ENCODE measurements at places on chromosomes 1 and 21.

GRCh38 chr1:51535006-51535592, 16.0 kb upstream of the EPS15 start:
- DNase-seq, result no peak

GRCh38 chr21:26836528-26836927, 8.7 kb downstream of the ADAMTS1 start:
- no peak for DNase-seq

- DNase-seq, result no peak
Measured at GRCh38 chr21:42307106-42307505, 8.1 kb downstream of the TFF3 start.

- no peak for DNase-seq
Measured at GRCh38 chr1:56672579-56672978, 27.5 kb downstream of the PRKAA2 start.

- no peak for DNase-seq
Measured at GRCh38 chr1:15417059-15417934, 7.6 kb downstream of the EFHD2 start.

- DNase-seq, result no peak
Measured at GRCh38 chr1:41698916-41699860, 214.7 kb upstream of the EDN2 start.

- DNase-seq, result no peak
Measured at GRCh38 chr1:57655161-57655560, 231.3 kb upstream of the DAB1 start.

DNA sequence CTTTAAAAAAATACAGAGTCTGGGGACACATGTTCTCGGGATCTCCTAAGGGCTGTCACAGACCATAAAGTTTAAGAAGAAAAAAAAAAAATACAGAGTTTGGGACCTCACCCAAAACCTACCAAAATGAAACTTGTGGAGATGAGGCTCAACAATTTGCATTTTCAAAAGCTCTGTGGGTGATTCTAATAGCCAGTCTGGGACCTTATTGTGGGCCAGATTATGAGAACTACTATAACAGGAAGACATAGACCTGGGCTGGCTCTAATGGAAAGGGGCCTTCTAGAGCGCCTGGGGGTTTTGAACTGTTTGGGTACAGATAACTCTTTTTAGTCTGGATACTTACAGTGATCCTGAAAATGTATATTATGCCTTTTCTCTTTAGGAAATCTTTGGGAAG, 69.1 kb downstream of the LAMC1 start:
- no peak for DNase-seq

GRCh38 chr1:15810073-15810472, 2.6 kb upstream of the UQCRHL start:
- no peak for DNase-seq

GRCh38 chr1:214111796-214112195, 124.0 kb downstream of the PROX1 start:
- DNase-seq, result no peak

DNA sequence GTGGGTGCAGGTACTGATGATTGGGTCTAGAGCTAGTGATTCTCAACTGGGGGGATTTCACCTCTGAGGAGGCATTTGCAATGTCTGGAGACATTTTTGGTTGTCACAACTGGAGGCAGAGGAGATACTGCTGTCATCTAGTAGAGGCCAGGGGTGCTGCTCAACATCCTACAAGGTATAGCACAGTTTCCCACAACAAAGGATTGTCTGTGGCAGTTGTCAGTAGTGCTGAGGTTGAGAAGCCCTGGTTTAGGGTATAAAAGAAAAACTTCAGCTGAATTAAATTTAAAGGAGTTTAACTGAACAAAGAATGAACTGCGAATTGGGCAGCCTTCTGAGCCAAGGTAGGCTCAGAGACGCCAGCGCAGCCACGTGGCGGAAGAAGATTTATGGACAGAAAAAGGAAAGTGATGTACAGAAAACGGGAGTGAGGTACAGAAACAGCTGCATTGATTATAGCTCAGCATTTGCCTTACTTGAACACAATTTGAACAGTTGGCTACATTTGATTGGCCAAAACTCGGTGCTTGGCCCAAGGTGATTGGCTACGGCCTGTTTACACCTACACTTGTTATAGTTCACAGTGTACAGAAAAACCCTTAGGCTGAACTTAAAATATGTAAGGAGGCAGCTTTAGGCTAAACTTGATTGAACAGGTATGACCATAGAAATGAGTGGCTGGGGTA, 40.4 kb downstream of the MPZL1 start:
- no peak for DNase-seq

DNA sequence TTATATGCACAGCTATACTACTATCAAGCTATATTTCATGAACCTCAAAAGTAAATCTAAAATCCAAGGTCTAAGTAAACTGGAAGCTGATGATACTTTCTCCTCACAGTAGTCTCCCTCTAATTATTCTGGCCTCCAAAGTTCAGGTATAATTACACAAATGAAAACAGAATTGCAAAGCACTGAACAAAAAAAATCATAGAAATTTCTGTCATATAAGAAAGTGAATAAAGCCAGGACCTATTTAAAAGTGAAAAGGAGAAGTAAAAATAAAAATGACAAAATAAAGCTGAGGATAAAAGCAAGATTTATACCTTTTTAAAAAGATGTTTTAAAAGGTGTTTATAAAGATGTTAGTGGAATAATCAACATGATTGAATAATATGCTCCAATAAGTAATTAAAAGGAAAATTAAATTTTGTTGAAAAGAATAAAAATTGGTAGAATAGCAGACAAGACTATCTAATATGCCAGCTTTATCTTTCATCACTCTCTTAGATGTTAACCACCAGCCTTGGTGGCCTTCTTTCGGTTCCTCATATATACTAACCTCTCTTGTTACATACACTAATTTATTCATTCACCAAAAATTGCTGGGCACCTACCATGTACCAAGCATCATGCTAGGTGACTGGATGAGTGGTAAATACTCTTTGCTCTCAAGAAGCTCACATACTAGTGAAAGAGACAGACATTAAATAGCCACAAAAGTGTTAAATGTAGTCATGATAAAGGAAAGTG, 25.1 kb downstream of the SHCBP1L start:
- no peak for DNase-seq

DNA sequence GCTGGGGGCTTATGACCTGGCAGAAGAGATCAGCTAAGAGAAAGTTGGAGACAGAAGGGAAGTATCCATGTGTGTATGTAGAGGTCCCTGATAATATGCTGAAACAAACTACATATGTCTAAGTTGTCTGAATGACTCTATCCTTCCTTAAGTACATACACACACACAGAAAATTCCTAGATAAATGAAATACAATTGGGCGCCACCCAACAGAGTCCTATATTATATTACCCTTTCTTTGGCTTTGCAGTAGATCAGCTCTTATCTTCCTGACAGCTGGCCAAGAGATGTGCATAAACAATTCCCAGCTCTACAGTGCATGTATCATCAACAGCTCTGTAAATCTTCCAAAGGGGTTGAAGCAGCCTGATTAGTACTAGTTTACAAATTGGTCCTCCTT, 40.1 kb downstream of the SORT1 start:
- DNase-seq, result no peak

- no peak for DNase-seq
Measured at GRCh38 chr1:170470121-170470520, 61.8 kb upstream of the GORAB start.

GRCh38 chr21:37139902-37140301, 66.8 kb downstream of the TTC3 start:
- DNase-seq, result no peak

- DNase-seq, result no peak
Measured at GRCh38 chr1:35243691-35244090, 24.8 kb upstream of the ZMYM4 start.

- no peak for DNase-seq
Measured at GRCh38 chr1:190579552-190580193, 102.0 kb upstream of the BRINP3 start.

GRCh38 chr1:165057956-165058355, 298.6 kb downstream of the LMX1A start:
- no peak for DNase-seq

DNA sequence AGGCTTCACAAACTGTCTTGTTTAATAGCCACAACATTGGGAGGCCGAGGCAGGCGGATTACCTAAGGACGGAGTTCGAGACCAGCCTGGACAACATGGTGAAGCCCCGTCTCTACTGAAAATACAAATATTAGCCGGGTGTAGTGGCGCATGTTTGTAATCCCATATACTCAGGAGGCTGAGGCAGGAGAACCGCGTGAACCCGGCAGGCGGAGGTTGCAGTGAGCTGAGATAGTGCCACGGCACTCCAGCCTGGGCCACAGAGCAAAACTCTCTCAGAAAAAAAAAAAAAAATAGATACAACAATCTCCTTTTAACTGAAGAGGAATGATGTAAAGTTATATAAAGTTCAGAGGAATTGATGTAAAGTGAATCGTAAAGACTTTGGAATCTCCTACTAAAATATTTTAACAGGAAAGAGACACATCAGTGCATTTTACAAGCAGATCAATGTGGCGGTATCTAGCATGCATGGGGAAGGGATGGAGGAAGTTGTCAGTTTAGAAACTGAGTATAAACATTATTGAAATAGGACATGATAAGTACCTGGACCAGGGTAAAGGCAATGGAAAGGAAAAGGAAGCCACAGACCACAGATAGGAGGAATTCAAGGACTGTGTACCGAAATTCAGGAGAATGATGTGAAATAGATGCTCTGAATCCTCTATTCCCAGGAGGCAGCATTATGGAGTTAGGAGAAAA, 41.5 kb downstream of the PTPRC start:
- DNase-seq, result no peak

DNA sequence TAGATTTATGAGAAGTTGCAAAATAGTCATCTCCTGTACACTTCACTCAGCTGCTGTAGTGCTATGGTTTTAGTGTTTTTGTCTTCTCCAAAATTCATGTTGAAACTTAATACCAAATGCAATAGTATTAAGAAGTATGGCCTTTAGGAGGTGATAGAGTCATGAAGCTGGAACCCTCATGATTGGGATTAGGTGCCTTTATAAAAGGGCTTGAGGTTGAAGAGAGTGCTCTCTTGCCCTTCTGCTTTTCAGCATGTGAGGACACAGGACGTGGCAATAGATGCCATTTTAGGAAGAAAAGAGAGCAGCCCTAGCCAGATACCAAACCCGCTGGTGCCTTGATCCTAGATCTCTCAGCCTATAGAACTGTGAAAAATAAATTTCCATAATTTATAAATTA, 87.6 kb downstream of the CTH start:
- DNase-seq, result no peak

DNA sequence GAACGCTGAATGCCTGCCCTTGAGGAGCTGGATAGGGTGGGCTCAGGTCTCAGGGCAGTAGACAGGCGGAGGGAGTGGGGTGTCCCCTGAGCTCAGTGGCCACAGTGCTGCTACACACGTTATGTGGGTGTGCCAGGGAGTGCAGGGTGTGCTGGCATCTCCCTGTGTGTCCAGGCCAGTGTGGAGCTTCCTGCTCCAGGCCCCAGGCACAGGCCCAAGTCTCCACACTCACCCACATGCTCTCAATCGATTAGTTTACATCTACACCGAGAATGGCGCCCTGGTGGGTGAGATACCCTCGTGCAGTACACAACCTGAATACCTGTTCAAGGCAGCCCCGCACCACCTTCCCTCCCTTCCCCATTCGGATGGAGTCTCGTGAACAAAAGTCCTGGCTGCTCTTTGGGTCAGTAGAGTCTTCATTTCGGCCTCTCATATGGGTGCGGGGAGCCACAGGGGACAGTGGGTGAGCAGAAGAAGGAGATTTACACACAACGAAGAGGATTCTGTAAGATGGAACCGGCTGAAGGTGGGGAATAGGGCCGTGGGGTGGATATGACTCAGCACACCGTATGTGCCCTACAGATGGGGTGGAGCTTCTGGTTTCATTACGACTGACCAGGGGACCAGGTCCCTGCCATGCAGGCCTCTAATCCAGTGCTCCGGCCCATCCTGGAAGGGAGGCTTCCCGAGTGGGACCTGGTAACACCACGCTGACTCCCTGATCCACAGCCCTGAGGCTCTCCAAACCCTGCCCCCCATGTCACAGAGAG, 93.3 kb downstream of the SPSB1 start:
- no peak for DNase-seq

- no peak for DNase-seq
Measured at GRCh38 chr1:11027316-11027715, 14.9 kb downstream of the TARDBP start.

GRCh38 chr1:217493290-217493689, 137.6 kb downstream of the GPATCH2 start:
- DNase-seq, result no peak

GRCh38 chr1:64127297-64127696, 76.1 kb upstream of the UBE2U start:
- no peak for DNase-seq

DNA sequence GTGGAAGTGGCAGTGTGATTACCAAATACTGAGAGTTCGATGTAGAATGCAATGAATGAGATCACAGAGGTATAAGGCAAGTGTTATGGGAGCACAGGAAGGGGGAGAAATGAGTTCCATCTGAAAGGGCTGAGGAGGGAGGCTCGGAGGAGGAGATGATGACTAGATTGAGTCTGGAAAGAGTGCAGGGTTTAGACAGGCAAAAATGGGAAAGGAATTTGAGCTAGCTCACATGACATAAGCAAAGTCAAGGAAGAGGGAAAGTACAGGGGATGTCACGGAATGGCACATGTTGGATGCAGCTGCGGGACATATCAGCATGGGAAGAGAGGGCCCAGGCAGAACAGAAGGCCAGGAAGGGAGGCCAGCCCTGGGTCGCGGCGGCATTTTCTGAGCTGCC, 132.7 kb downstream of the RUNX1 start:
- DNase-seq, result no peak

- no peak for DNase-seq
Measured at GRCh38 chr1:162677607-162678371, 45.5 kb downstream of the DDR2 start.

DNA sequence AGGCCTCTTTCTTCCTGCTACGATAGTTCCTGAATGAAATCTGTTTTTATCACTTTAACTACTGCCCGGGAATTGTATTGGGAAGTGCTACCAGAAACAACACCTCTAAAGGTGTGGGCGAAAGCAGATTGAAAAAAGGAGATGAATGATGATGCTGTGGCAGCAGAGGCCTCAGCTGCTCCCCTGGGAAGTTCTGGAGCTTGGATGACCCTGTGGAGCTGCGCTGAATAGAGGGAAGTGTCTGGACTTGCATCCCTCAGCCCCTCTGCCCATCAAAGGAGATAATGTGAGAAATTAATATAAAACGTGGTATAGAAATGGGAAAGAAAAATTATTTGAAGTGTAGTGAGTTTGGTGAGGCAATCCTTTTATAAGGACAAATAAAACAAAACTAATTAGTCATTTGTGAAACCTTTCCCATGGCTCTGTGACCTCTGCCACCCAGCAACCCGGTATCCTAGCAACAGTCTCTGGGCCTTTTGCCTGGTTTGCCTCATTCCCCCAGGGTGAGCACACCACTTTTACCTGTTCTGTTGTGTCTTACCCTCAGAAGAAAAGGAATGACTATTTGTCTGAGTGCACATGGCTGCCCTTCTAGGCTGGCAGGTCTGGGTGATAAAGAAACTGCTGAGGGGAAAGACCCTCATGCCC, 21.3 kb downstream of the OVAAL start:
- no peak for DNase-seq

GRCh38 chr1:160214481-160215140, 9.4 kb downstream of the PEA15 start:
- no peak for DNase-seq

- no peak for DNase-seq
Measured at GRCh38 chr1:47178654-47179016, 11.2 kb downstream of the PDZK1IP1 start.

GRCh38 chr1:228391411-228392020, 15.1 kb downstream of the TRIM11 start:
- DNase-seq, result no peak
